ENCODE measurements at places on chromosomes 11 and 22.

DNA sequence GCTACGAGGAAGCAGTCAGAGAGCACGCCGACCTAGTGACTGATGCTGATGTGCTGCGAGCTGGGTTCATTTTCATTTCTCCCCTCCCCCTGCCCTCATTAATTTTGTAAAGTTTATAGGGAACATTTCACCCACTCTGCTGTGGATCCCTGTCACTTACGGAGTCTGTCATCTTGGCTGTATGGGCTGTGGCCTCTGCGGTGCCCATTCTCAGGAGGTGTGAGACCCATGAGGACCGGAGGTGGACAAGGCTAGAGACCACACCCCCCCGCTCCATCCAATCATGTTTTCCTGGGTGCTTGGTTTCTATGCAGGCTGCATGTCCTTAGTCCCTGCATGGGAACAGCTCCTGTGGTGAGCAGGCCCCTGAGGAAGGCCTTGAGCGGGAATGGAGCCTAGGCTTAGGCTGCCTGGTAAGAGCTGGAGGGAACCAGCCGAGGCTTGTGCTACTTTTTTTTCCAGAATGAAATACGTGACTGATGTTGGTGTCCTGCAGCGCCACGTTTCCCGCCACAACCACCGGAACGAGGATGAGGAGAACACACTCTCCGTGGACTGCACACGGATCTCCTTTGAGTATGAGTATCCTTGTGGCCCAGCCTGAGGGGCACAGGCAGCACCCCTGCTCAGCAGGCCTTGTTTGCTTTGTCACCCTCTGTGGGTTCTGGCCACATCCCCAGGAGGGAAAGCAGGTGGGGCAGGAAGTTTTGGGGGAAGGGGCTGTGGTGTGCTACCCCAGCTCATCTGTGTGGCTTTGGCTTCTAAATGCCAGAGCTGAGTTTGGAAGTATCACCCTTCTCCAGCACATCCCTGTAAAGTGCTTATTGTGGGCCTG, 19.1 kb downstream of the CLDN5 start:
- DNase-seq = no peak

GRCh38 chr11:8426076-8426475, 162.4 kb upstream of the LMO1 start:
- no peak for DNase-seq

- peak; percentile 5 for DNase-seq
These were observed 137.6 kb downstream of the CD44 start for GRCh38 chr11:35276396-35277145.

DNA sequence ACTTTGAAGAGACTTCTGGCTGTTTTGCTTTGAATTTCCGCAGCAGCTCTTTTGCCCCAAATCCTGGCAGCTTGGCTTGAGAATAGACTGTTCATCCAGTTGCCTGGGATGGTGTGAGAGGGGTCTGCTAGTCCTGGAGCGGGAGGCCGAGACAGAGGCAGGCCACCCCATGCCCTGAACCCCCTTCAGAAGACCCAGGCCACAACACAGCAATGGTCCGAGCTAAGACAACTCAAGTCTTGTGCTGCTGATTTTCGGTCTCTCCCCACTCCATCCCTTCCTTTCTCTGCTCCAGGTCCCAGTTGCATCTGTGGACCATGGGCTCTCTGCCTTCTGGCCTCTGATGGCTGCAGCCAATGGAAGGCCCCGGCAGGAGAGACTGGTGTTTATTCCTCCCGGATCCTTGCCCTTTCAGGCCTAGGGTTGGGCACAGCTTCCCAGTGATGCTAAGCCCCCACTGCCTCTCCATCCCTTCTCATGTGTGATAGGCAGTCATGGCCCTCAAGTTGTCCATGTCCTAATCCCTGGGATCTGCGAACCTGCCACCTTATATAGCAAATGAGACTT, 31.9 kb upstream of the TP53I11 start:
- DNase-seq = no peak

All from activated T-cell treated with anti-CD3 and anti-CD28 coated beads for 48 hours (primary cell).